ENCODE measurements at places on chromosomes 6 and 20. TPM values are rescaled to one million over a fixed set of nuclear protein-coding genes. Genes with fewer than 3 reads are reported as not detected.

DNA sequence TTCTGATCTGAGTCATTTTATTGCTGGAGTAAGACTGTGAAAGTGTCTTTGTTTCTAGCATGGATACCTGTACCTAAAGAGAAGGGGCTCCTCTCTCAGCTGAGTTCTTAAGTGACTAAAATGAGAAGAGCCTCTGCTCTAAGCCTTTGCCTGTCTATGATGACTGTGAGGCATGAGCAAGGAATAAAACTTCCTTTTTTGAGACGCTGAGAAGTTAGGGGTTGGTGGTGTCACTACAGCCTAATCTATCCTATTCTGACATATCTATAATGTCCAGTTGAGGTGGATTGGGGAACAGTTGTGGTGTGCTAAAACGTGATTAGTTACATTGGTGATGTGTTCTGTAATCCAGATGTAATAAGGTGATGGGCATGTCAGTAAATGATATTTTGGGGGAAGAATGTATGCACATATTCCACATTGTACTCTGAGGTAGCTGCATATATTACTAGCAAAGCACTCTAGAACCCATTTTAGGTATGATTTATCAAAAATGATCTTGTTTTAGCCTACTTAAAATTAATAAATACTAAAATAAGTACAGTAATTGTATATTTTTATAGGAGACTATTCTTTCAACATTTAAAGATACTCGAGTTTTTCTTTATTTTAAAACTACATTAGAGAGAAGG is 18.1 kb downstream of the ADGRB3 start:
- DNase-seq = no peak

The PRDM1 gene
- 0.21 TPM for total RNA-seq

The DCDC2 gene
- total RNA-seq = not detected

The UBE2C gene
- total RNA-seq = not detected

DNA sequence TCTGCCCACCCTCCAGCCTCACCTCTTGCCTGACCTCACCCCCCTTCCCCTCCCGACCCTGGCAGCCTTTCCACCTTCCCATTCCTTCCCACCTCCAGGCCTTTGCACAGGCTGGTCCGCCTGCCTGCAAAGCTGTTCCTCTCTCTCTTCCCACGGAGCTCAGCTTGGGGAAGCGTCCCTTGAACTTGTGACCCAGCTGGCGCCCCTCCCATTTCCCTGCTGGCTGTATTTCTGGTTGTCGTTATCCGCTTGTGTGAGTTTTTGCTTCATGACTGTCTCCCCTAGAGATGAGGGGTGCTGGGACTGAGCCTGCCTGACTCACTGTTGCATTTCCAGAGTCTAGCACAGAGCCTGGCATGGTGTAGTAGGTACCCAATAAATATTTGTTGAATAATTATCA is 32.5 kb downstream of the VSTM2L start:
- no peak for DNase-seq

DNA sequence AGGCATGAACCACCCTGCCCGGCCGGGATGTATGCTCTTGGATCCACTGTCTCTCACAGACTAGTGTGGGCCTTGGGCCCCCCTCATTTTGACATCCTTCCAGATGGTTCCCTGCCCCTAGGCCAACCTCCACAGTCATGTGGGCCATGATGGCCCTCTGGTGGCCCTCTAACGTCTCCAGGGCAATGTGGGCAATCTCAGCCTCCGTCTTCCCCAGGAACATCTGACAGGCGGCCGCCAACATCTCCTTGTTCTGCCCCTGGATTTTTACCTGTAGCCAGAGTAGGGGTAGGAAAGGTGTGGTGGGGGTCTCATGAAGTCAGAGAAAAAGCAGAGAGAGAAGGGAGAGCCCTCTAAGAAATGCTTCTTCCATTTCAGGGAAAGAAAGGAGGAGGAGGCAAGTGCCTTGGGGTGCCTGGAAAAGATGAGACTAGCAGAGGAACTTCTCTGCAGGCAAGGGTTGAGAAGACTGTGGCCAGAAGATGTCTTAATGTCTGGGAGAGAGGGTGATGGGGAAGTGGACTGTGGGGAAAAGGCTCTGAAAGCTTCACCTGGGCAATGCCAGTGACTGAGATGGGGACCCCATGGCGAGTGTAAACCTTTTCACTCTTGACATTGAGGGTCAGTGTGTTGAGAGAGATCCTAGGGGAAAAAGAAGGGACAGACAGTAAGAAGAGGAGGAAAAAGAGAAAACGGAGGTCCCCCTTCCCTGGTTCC is 1.3 kb downstream of the FLOT1 start:
- DNase-seq = no peak

DNA sequence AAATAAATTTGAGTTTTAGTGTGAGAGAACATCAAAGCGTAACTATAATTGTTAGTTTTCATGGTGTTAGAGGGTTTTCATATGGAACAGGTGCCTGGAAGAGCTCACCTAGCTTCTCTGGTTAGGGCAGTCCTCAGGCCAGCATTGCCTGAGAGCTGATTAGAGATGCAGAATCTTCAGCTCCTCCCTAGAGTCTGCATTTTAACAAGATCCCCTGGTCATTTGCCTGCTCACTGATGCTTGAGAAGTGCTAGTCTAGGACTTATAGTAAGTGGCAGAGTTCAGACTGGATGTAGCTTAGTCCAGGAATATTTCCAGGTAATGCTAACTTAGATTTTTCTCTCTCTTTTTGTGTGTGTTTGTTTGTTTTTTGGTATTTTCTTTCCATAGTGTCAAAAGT is 21.7 kb upstream of the SMIM26 start:
- DNase-seq = no peak

GRCh38 chr6:166488076-166488685 is 98.3 kb downstream of the RAMACL start:
- DNase-seq = peak; percentile 36

DNA sequence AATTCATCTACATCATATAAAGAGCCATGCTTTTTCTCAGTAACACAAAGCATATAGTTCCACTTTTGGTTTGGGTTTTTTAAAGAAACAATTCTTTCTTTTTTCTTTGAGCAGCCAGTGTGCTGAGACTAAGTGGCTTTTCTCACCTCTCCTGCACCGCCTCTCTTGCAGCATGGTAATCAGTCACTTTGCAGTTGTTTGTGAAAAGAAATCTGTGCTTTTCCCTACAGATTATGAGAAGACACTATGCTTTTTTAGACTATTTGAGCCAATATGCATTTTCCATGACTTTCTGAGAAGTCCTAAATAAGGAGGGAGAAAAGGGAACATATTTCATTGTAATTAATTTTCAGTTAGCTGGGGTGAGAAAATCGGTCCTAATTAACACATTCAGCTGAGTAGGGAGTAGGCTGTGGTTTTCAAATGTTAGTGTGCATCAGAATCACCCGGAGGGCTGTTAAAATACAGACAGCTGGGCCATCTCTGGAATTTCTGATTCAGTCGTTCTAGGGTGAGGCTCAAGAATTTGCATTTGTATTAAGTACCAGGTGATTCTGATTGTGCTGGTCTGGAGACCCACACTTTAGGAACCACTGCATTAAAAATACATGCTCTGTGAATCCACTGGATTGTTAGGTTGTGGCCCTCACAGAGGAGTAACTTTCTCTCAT is 155.2 kb downstream of the TINAG start:
- no peak for DNase-seq

DNA sequence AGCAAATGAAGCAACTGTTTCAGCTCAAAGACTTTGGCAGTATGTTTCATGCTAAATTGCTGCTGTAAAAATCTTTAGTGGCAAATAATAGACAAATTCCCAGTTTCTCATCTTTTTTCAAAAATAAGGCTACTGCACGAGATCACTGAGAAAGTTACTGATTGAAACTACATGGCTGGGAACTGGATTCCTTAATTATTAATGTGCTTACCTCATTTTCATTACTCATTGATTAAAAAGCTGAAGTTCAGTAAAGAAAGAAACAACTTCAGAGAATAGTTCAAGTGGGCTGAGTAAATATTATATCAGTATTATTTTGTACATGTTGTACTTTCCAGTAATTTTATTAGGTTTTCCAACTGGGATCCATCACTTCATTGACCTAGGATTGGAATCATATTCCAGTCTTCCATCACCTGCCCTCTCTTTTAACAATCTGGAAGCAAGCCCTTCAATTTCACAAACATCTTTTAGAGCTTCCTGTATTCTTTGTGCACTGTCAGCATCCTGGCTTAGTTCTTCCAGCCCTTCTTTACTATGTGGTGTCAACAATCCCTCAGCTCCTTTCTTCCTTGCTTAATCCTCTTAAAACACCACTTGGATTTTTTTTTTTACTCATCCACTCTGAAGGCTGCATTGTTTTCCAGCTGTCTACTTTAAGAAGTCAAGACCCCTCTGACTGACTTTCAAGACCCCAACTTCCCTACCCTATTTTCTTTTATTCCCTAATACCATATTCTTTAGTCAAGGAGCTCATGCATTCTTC is 4.3 kb downstream of the MEI4 start:
- DNase-seq = no peak

Data from ascending aorta (tissue), 2 donors.